Kidney epithelial cell (primary cell): ENCODE measurements at places on chromosomes 5 and 9. TPM values are rescaled to one million over a fixed set of nuclear protein-coding genes. Genes with fewer than 3 reads are reported as not detected.
A peak's percentile ranks its signal among the peaks of the same experiment; 100 is the strongest.

DNA sequence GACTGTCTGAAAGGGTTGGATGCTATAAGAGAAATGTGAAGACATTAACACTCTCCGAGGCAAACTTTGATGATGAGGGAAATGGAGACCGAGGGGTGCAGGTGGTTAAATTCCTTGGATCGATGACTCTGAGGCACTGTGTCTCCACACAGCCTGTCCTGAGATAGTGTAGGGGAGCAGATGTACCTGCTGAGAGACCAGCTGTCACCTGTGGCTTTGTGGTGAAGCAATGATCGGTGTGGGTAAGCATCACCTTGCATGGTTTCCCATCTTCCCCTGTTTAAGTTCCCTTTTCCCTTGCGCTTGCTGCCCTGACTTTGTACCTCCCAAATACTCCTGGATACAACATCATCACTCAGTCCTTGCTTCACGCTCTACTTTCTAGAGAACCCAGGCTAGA, 9.8 kb upstream of the MIER3 start:
- no peak for DNase-seq

- no peak for DNase-seq
Observed at GRCh38 chr5:98794001-98794400, 20.5 kb downstream of the RGMB start.

DNA sequence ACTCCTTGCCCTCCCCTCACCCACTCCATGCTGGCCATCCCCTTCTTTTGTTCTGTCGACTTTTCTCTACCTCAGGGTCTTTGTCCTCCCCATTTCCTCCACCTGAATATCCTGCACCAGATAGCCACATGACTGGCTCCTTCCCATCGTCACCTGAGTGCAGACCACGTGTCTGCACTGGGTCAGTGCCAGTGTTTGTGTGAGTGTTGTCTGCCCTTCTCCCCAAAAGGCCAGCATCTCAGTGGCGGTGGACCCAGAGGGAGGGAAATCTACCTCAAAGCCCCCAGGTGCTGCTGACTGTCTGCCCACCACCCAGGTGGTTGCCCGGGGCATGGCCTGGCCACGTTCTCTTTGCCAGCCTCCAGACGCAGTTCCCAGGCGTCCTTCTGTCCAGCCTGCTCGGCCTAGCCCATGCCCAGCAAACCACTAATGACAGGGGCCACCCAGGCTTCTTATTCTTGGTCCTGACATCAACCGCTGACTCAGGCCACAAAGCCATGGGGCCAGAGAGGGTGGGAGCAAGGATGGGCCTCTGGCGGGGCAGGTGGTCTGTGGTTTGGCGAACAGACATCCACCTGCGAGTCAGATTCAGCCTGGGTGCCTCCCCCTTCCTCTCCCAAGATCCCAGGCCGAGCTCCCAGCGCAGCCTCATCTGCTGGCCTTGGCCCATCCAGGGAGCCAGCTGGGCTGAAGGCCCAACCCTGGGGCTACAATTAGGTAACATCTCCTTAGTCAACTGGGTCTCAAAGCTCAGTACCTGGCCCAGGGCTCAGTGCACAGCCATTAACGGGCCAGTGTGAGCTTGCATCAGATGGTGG, 5.5 kb upstream of the NINJ1 start:
- DNase-seq = no peak

- DNase-seq = no peak
Observed at GRCh38 chr9:8958358-8958757, 1158.8 kb upstream of the DMAC1 start.

DNA sequence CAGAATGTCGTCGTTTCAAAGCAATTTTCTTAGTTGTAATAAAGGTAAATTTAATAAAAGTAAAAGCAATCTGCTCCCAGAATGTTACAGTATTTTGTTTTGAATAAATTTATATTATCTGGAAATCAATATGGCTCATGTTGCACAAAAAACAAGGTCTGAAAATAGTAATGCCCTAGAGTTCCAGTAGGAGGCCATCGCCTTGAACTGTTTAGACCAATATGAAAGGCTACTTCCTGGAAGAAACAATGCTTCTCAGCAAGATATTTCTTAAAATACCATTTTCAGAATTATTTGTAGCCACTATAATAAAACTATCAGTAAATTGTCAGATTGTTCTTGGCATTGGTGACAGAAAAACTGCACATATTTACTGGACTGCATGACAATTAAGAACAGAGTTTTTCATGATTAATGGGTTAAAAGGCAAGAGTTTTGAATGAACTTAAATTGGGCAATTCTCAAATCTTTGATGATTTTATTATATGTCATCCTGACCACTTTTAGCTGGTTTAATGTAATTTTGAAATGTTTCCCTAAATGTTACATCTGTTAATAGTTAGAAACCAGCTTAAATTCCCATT, 153.2 kb downstream of the COMMD10 start:
- DNase-seq = no peak

GRCh38 chr5:31886206-31886605, 247.3 kb downstream of the PDZD2 start:
- no peak for DNase-seq

- peak; percentile 97 for DNase-seq
Observed at GRCh38 chr9:33506626-33507370, 17.3 kb upstream of the ANKRD18B start.

DNA sequence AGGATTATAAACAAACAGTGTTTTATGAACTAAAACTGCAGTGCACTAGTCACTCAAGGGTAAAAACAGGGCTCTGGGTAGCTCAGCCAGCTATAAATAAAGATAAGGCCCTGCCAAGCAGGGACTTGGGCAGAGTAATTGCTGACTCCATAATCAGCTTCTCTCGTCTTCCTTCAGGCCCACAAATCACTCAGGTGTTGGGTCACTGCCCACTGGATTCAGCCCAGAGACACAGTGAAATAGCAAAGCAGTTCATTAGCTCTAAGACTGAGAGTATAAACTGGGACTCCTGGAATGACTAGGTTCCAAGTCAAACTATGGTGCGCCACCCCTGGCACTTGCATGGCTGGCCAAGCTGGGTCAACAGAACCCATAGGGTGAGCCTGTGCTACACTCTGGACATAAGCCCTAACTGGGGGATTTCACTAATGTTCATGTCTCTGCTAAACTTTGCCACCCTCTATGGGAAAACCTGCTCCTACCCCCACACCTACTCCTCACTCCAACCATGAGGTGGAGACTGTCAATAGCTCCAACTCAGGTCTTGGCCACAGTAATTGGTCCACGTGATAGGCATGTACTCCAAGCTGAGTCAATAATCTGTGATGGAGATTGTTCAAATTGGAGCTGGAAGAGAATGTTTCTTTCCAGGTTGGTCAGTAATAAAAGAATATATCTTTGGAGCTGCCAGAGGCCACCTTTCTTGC, 158.5 kb downstream of the SLIT3 start:
- DNase-seq = no peak

DNA sequence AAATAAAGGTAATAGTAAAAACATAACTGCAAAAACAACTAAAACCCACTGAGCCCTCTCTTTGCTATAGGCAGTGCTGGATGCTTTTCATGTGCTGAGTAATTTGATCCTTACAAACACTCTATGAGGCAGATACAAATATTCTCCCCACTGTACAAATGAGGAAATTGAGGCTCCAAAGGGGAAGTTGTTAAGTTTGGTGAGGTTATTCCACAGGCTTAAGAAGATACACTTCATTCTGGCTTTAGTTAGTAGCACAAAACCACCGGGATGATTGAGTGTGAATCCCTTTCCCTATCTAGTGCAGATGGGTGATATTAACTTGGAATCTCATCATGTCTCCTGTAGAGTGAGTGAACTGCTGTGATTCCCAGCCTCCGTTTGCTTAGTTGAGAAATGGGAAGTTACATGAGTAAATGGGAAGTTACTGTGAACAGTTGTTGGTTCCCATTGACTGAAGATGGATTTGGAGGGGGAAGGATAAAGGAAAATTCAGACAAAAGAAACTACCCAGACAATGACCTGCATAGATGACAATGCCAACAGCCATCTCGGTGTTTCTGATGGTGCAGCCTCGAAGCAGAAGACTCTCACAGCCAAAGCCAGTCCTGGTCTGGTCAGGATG, 208.3 kb downstream of the ATP10B start:
- no peak for DNase-seq

- DNase-seq = no peak
Observed at GRCh38 chr5:179893076-179893957, 14.4 kb downstream of the TBC1D9B start.

- DNase-seq = no peak
Observed at GRCh38 chr5:101943784-101944183, 352.3 kb downstream of the SLCO4C1 start.

GRCh38 chr5:116428966-116429365, 145.7 kb downstream of the SEMA6A start:
- DNase-seq = no peak

DNA sequence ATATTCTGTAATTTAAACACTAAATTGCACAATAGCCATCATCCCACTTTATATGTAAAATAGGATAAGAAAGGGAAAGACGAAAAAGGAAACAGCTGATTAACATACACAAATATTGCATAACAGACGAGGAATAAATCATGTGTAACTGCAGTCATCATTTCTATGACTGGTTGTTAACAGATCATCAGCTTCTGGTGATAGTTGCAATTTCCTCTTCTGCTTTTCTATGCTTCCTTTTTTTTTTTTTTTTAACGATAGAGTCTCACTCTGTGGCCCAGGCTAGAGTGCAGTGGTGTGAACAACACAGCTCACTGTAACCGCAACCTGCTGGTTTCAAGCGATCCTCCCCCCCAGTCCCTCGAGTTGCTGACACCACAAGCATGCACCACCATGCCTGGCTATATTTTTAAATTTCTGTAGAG, 22.5 kb upstream of the JAKMIP2 start:
- DNase-seq = no peak

DNA sequence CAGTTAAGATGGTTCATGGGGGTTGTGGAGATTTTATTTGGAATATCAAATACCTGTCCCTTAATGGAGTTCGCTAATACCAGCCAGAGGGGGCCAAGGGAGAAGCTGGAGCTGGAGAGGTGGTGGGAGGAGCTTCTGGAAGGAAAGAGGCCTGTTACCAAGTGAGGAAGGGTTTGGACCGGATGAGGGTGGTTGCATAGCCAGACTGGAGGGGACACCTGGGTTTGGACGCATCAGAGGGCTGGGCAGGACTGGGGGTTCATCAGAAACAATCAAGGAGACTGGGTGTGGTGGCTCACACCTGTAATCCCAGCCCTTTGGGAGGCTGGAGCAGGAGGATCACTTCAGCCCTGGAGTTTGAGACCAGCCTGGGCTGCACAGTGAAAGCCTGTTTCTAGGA, 111.8 kb upstream of the IER5L start:
- DNase-seq = no peak

DNA sequence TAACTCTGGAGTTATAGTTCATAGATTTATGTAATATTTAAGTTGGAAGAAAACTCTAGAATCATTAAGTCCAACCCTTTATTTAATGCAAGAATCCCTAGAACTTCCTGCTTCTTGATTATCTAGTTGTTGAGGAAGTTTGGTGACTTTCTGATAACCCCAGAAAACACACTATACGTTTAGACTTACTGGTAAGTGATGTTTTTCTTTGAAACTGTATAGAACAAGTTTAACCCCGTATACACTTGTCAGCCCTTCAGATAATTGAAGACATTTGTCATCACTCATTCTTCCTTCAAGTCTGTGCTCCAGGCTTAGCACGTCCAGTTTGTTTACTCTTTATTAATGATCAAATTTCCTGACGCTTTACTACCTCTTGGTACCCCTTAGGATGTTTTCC, 9.0 kb downstream of the NDUFS4 start:
- DNase-seq = no peak

DNA sequence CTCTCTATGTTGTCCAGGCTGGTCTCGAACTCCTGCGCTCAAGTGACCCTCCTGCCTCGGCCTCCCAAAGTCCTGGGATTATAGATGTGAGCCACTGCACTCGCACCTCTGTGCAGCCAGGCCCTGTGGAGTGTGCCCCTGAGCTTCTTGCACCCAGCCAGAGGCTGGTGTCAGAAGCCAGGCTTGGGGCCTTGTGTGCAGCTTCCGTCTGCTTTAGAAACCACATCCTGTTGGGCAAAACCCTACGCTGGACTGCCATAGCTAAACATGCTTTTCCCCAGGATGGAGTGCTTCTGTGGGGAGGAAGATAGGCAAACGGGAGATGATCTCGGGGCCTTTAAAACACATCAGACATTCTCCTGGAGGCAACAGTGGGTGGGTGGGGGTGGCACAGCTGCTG, 40.1 kb downstream of the PRRT1B start:
- DNase-seq = no peak

- no peak for DNase-seq
Observed at GRCh38 chr9:32899181-32899580, 102.2 kb downstream of the APTX start.

DNA sequence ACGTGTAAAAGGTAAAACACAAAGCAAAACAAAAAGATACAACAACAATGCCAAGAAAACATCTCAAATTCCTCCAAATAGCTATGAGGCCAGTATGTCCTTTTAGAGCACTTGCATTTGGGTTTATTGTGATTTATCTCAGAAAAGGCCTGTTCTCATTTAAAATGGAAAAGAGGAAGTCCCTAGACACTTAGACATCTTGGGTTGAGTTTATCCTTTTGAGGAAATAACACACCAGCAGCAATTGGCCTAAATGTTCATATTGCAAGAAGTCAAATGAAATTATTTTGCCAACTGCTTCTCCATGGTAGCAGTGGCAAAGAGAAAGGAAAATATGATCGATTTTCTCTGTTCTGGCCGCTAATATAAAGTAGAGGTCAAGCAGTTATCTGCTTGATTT, 43.6 kb upstream of the TRMT10B start:
- DNase-seq = no peak

DNA sequence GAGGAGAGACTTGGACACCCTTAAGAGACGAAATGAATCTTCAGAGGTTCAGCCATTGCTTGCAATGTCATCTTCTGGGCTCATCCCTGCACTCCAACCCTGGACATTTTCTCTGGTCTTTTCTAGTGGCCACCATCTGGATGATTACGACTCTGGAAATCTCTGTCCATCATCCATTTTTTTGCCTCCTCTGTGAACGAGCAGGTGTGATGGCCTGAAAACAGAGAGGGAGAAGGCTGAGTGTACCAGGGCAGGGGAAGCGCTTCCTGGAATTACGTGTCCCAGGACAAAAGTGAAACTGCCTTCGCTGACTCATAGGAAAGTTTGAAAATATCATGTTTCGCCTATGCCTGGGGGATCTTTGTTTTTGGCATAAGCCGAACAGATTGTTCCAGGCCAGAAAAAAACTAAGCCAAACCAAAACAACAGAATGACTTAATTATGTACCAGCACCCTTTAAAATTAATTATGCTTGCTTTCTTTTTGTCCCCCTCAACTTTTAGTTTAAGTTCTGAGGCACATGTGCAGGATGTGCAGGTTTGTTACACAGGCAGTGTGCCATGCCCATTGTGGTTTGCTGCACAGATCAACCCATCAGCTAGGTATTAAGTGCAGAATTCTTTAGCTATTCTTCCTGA, 31.9 kb downstream of the ANKRD33B start:
- peak; percentile 75 for DNase-seq

The CARD9 gene
- total RNA-seq = 1.9 and 2.0 TPM in 2 replicates

The KIF12 gene
- total RNA-seq = 13.8 and 15.8 TPM in 2 replicates

The ANKRD18A gene
- 2.4 TPM in 2 replicates for total RNA-seq

The GFPT2 gene
- 4.0 and 7.7 TPM in 2 replicates for total RNA-seq

The KIAA1958 gene
- total RNA-seq = 7.1 and 7.5 TPM in 2 replicates

The SWI5 gene
- 37.4 and 45.5 TPM in 2 replicates for total RNA-seq

The PCDHA3 gene
- 0.07 and 0.25 TPM in 2 replicates for total RNA-seq

The POU5F2 gene
- total RNA-seq = 0.29 and 0.62 TPM in 2 replicates
